Stimulated activated CD4-positive, alpha-beta T cell treated with anti-CD3 and anti-CD28 coated beads, Interleukin-15, amount 100 ng/mL, for 1 hour (primary cell): ENCODE measurements at places on chromosomes 7 and 10.

DNA sequence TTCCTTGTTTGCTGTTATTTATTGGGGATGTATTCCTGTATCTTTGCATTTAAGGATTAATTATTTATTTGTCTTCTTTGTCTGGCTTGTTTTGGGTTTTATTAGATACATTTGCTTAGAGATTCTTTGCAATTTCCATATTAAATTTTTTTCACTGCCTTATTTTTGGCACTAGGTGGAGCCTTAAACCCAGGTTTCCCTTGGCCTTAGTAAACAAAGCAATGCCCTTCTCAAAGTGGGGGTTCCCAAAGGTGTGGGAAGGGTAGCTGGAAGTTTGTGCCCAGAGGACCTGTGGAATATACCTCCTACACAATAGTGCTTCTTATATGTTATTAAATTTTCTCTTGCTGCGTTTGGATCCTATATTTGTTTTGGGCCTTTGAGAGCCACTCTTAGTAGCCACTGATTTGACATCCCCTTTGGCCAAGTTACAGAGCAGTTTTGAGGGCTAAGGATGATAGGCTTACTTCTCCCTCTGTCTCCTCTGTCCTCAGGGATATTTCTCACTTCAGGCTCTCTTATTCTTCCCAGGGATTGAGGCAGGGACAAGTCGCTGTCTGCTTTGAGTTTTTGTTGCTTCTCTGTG, 162.3 kb downstream of the ITGB1 start:
- DNase-seq, result no peak

DNA sequence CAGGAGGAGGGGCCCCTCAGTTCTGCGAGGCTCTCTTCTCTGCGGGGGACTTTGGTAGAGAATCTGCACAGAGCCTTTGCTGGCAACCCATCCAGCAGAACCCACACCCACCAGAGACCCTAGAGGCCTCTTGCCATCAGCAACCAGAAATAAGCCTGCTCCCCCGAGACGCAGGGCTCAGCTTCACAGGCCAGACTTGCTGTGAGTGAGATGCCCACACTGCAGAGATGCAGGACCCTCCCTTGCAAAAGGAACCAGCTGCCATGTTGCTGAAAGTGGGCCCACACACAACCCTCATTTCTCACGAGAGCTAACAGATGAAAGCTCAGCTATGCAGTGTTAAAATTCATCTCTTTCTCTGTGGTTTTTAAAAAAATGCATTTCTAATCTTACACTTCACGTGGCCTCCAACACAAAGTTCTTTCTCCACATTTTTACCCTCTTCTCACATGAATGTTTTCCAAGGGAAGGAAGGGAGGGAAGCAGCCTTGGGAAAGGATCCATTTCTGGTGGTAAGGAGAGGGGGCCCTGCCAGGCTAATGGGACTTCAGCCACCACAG, 171.6 kb downstream of the CCDC3 start:
- no peak for DNase-seq

DNA sequence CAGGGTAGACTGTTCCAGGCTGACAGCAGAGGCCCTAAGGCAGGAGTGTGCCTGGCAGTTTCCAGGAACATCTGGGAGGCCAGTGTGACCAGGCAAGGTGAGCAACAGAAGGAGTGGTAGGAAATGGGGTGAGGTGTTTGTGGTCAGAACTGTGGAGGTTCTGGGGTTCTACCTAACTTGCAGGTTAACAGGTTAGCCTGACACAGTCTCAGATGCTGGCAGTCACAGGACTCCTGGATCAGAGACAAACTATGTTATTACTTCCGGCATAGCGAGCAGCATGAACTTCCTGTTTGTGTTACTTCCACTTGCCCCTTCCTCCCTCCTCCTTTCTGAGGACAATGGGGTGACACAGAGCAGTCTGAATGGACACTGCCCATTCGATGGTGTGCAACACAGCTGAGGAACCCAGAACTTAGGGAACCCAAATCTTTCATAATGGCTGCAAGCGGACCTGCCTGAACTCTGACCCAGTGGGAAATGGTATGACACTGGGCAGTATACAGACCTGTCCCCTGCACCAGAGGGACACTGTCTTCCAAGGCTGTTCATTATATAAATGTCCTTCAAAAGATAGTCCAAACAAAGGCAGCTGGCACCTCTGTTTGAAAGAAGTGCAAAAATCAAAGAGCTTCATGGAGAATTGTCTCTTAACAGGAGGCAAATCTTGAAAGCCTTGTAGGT, 3.9 kb upstream of the SAR1A start:
- DNase-seq, result no peak

- DNase-seq, result no peak
Observed at GRCh38 chr7:47697543-47697942, 115.6 kb upstream of the TNS3 start.

GRCh38 chr7:39958038-39958437, 8.0 kb downstream of the CDK13 start:
- no peak for DNase-seq

DNA sequence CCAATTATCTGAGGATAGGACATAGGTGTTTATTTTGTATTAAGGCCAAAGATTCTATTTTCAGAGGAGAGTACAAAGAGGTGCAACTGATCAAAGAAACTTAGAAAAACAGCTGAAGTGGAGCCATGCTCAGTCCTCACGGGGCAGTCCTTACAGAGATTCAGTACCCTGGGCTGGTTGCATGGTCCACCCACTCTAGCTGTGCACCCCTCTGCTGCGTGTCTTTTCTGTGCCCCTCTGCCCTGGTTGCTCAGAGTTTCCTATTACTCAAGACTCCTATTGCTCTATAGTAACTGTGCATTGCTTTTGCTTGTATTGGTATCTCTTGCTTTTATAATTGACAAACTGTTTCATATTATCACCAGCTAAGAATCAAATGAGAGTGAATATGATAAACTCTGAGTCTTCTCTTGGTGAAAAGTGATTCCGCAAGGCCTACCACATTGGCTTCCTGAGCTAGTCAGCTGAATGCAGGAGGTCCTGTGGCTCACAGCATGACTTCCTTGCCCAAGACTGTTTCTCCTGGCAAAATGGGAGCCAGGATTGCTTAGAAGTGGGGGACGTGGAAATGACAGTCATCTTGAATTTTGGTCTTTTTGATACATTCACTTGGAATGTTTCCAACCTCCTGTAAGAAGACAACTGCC, 137.0 kb downstream of the GLCCI1 start:
- no peak for DNase-seq

GRCh38 chr7:33578166-33578565, 327.2 kb upstream of the BMPER start:
- no peak for DNase-seq
